ENCODE measurements at places on chromosomes 6 and 20.

DNA sequence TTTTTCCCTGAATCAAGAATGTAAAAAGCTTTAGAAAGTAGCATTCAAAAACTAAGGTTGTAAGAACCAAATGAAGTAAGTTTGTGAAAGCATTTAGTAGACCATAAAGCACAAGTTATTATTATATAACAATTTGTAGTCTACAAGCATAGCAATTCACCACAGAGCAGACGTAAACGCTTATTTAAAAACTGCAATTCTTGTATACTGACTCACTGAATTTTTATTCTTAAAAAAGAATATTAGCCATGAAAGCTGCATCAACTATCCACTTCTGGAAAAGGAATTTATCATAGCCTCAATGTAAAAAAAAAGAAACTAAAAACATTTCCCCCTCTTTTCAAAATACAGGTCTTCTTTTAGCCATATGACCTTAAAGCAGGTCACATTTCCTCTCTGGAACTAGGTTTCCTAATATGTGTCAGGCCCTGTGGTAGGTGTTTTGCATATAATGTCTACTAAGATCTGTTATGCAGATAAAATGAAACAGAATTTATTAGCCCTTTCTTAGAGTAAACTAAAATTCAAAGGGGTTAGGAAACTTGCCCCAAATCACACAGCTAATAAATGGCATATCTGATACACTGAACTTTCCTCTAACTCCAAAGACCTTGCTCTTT is 2.1 kb downstream of the MAP3K7 start:
- DNase-seq: no peak

DNA sequence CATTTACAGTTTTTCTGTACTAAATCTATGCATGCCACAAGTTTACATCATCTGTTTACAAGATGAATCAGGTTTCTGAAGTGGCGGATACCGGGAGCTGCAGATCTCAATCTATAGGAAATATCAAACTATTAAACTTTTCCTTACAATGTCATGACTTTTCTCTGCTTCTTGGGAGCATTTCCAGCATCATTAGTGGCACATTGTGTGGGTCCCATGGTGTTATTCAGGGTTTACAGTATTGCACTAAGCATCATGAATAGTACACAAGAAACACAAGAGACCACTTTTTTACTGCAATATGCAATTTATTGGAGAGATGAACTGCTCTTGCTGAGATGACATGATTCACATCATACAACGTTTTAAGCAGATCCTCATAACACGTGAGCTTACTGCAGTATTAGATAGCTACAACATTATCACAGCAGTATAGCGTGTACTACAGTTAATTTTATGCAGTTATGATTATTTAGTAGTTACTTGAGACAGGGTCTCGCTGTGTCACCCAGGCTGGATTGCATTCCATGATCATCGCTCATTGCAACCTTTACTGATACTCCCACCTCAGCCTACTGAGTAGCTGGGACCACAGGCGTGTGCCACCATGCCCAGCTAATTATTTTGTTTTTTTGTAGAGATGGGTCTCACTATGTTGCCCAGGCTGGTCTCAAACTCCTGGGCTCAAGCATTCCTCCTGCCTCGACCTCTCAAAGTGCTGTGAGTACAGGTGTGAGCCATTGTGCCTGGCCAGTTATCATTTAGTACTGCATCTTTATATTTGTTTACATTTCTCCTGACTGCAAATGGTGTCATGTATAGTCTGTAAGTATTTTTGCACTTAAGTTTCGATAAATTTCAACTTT is 18.4 kb downstream of the BLTP3A start:
- no peak for DNase-seq

GRCh38 chr6:38459291-38459690 is 180.4 kb downstream of the BTBD9 start:
- DNase-seq: no peak

DNA sequence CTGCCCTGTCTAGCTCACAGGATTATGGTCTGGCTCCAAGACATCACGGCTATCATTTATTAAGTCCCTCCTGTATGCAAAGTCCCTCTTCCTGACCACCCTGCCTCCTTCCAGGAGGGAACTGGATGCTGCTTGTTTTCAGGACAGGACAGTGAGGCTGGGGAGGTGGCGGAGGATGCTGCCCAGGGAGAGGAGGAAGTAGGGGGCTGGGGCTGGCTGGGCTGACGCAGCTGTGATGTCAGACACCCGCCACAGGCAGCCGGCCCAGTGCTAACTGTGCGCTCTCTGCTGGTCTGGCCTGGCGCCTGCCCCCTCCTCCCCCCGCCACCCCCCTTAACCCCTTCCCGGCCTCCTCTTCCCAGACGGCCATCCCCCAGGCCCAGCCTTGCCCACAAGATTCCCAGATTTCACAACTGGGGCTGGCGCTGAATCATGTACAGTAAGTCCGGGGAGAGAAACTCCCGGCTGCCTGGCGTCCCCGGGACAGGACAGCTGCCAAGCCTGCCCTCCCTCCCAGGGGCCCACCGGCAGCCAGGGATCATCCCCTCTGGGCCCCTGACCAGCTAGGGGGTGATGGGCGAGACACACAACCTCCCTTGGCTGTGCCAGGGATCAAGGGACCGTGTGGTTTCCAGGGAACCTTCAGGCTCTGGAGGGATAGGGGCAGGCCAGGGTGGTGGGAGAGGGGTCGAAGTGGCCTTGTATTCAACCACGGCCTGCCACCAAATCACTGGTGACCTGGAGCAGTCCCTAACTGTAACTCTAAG is 118.1 kb downstream of the CEBPB start:
- no peak for DNase-seq

GRCh38 chr20:51569815-51570738 is 27.6 kb upstream of the NFATC2 start:
- DNase-seq: no peak
